Stimulated activated CD8-positive, alpha-beta memory T cell treated with anti-CD3 and anti-CD28 coated beads, Interleukin-7, amount 100 ng/mL, for 24 hours (primary cell): ENCODE measurements at places on chromosomes 3 and 15.

DNA sequence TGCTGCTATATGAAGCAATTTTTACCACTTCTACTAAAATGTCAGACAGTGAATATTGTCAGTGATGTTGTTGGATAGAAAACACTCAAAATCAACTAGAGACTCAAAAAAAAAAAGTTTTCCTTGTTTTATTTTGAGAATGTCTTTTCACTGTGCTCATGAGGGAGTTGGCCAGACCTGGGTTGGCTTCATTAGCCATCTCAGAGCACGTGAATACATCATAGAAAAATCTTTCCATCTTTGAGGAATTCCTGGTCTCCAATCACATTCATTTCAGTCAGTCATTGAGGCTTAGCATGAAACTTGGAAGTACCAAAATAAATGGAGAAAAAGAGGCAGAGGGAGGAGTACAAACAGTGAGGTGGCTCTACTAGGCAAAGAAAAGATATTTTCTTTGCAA is 57.6 kb upstream of the CMSS1 start:
- DNase-seq, result no peak

DNA sequence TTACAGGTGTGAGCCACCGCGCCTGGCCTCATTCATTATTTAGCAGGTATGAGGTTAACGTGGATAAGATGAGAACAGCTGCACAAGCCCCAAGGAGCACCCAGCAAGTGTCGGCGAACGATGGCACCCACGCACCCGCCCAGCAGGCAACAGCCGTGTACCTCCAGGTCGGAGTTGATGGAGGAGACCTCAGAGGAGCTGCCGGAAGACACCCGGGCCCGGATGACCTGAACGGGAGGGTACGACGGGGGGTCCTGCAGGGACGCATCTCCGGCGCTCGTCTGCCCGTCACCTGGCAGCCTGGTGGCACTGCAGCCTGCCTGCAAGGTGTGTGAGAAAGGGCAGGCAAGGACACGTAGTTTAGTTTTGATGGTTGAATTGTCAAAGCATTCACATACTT is 29.1 kb downstream of the TMEM44 start:
- DNase-seq, result no peak

- no peak for DNase-seq
These were observed 13.2 kb downstream of the TM4SF4 start for GRCh38 chr3:149487598-149488197.

DNA sequence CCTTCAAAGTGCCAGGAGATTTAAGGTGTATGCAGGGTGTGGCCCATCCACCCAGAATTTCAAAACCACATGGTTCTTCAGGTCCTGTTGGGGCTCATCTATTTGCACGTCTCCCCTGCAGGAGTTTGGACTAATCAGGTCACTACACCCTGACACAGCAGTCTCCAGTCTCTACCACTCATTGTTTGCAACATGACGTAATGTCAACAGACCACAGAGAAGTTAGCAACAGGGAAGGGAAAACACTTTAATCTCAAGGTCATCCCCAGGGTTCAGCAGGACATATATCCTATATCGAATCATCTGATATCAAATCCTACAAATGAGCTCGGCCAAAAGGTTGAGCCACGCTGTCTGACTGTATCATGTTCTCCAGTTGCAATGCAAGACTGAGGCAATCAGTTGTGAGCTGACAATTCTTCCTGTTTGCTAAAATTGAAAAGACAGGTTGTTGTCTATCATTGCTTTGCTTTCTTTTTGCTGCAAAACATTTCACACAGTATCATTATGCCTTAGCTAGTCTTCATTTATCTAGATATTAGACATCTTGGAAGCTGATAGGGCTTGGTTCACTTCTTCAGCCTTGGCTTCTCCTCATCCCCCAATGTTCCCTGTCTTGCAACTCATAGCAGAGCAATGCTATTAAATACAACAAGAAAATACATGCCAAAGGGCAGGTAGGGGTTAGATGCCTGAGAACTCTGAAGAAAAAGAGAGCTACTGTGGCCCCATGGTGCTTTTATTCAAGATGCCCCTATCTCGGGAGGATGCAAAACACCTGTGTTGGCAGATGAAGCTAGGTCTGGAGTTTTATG is 13.4 kb upstream of the LEKR1 start:
- DNase-seq, result no peak

DNA sequence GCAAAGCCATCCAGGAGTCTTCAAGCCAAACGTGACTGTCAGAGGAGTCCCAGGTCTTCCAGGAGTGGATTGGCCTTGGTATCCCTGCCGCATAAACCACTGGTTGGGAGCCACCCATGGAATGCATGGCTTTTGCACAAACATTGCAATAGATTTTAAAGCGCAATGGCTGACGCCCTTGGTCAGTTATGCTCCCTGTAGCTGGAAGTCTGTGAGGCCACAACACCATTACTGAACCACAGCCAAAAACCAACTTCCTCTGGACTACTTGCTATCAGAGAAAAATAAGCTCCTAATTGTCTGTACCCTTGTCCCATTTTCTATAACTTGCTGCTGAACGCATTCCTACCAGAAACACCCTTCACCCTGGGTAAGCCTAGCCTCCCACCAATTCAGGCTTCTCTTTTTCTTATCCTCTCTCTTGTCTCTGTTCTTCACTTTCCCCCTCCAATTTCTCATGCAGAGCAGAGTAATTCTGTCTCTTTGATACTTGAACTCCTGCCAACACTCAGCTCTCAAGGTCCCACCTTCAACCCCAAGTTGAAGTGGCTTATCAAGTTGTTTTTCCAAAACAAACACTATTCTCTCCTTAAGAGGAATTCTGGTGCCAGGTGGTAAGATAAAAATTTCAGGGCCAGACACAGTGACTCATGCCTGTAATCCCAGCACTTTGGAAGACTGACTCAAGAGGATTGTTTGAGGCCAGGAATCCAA is 176.4 kb upstream of the UBE2E1 start:
- no peak for DNase-seq
